ENCODE measurements at places on chromosomes 7 and 10.
A peak's percentile ranks its signal among the peaks of the same experiment; 100 is the strongest.

GRCh38 chr7:125074141-125074540, 144.5 kb upstream of the POT1 start:
- DNase-seq: no peak

DNA sequence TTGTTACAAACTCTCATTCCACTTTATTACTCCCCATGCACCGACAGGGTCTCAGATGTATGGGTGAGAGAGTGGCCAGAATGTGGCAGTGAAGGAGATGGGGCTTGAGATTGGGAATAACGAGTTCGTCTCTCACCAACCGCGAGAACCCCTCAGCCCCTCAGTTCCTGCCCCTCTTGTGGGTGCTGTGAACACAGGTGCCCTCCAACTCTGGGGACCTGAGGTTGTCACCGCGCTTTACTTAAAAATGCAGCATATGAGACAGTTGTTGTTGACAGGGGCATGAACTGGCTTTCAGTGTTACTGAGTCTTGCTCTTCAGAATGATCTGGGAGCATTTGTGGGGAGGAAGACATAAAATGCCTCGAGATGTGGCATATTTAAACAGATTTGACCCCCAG, 290.0 kb downstream of the WDR37 start:
- no peak for DNase-seq

DNA sequence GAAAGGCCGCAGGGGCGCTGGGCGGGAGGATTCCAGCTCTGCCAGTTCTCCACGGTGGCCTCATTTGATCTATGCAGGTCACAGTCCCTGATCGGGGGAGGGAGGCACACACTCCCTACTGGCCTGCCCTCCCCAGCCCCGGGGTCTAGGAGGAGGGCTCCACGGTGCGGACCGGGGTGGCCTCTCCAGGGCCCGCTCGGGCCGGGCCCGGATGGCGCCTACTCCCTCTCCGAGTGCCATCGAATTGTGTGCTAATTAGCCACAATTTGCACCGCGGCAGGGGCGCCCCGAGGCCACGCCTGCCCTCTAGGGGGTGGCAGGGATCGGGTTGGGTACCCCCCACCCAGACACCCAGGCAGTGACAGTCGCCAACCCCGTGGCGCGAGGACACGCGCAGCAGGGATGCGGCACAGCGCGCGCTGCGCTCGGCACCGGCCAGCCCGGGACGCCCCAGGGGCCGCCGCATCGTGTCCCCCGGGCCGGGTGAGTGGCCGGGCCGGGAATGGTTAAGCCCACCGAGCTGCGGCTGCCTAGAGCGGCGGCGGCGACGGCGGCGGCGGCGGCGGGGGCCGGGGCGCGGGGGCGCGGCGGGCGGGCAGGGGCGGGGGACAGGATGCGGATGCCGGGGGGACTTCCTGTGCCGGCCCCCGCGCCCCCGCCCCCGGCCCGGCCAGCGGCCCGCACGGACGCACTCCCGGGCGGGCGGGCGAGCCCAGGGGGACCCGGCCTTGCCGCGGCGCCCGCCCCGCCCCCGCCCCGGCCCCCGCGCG, at the start of gene ZNF853:
Gene ZNF853, plus strand, starts transcription at position 658 of the 770 bp plus-strand sequence. CDS start 565 bp downstream, outside the sequence.
- no peak for DNase-seq

- DNase-seq: no peak
These were observed 127.9 kb downstream of the FAM53B start for GRCh38 chr10:124616040-124616835.

DNA sequence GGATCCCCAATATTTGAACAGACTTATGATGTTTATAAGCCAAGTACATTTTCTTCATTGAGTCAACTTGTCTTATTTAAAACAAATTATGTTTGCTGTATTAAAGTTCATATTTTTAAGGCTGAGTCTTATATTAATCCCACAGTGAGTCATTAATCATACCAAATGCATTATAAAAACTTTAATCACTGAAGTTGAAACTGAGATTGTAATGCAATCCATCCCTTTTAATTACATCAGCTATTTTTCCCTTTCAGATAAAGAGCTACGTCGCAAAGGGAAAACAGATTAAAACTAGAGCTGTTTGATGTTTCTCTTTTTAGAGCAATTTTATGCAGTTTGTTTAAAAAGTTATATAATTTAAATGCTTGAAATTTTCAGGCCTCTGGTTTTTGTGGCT, 183.0 kb downstream of the ARID5B start:
- no peak for DNase-seq

- no peak for DNase-seq
These were observed 2.0 kb downstream of the SEMA3D start for GRCh38 chr7:85184599-85185423.

DNA sequence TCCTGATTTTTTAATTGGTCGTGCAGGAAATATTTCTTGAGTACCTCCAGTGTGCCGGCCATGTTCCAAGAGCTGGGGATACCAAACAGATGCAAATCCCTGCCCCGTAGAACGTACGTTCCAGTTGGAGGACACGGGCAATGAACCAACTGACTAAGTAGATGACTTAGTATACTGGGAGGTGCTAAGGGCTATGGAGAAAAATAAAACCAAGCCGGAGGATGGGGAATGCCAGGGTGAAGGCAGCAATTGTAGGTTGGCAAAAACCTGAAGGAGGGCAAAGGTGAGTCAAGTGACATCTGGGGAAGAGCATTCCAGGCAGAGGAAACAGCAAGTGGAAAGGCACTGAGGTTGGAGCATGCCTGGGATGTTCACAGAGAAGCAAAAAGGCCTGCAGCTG, 6.8 kb upstream of the VSIR start:
- no peak for DNase-seq

GRCh38 chr10:91566115-91566514, 66.8 kb downstream of the PPP1R3C start:
- DNase-seq: no peak

DNA sequence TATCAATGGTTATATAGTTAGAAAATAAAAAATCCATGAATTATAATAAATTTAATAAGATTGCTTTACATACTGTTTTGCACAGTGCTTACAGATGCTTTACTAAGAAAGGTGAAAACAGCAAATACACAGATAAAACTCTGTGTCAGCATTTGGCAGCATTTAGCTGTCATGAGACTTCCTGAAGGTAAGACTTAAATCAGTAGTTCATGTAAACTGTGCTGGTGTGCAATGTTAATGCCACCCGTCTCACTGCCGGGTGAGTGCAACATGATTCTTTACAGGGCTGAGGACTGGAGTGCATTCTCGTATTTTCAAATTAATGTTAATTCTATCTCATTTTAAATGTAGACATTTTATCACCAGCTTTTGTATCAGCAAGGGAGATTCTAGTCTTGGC, 326.2 kb upstream of the POT1 start:
- no peak for DNase-seq

DNA sequence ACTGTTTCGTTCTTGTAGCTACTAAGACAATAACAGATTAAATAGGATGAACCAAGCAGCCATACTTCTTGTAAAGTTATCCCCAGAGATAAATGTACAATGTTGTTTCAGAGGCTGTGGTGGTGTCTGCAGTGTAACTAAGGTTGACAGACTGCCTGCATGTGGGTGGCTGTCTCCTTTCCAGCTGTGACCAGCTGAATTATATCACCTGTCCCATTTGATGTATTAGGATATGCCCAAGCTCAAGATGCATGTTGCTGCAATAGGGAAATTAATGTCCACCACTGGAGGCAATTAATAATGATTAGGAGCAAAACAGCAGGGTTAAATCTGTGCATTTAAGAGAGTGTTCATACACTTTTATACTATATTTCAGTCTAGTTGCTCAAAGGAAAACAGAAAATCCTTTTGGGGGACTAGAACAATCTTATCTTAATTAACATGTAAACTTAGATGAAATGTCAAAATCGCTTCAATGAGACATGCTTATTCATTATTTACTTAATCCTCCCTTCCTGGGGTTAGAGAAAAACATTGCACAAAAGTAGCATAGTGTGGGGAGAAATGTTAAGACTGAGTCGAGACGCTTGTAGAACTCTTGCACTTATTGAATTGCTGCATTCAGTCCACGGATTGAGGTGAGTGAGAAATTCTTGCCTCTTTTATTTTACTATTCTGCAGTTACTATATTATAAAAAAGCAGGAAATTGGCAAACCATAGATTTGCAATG, 269.0 kb downstream of the SNX10 start:
- DNase-seq: no peak

DNA sequence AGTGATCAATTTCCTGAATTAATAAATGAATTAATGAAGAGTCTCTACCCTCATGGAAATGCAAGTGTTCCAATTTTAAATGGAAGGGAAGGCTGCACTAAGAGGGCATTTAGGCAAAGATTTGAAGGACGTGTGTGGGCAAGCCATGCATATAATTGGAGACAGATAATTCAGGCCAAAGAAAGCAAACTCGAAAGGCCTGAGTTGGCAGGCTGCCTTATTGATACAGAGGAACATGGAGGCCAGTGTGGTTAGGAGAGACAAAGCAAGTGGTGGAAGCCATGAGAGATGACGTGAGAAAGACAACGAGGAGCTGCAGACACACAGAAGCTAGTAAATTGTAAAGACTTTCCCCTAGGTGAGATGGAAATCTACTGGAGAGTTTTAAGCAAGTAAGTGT, 15.4 kb upstream of the PCLO start:
- no peak for DNase-seq

- DNase-seq: peak; percentile 9
These were observed 63.9 kb upstream of the ECHDC3 start for GRCh38 chr10:11678074-11678793.

DNA sequence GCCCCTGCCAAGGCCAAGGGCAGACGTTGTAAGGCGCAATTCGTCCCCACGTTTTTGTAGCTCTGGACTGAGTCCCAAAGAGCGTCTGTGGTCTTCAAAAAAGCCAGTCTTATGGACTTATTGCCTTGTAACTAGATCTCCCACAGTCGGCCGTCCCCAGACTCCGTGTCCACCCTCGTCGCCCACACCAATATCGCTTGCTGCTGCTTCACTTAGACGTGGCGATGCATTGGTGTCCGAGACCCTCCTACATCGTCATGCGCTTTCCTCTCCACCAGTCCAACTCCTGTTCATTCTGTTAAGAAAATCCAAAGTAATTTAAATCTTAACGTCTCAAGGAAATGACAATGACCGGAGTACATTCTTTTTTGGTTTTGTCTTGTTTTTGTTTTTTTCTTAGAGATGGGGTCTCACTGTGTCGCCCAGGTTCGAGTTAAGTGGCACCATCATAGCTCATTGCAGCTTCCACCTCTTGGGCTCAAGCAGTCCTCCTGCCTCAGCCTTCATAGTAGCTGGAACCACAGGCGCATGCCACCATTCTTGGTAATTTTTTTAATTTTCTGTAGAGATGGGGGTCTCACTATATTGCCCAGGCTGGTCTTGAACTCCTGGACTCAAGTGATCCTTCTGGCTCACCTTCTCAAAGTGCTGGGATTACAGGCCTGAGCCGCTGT, 851 bp downstream of the KIFBP start:
- DNase-seq: no peak

All from stimulated activated CD8-positive, alpha-beta memory T cell treated with anti-CD3 and anti-CD28 coated beads, Interleukin-15, amount 100 ng/mL, for 48 hours (primary cell).